ENCODE measurements at places on chromosomes 16 and 17. TPM values are rescaled to one million over a fixed set of nuclear protein-coding genes. Genes with fewer than 3 reads are reported as not detected.

The CDH16 gene
- polyA plus RNA-seq = not detected

The ASGR2 gene
- not detected for polyA plus RNA-seq

The CDH1 gene
- polyA plus RNA-seq = not detected

The FDXR gene
- polyA plus RNA-seq = not detected

DNA sequence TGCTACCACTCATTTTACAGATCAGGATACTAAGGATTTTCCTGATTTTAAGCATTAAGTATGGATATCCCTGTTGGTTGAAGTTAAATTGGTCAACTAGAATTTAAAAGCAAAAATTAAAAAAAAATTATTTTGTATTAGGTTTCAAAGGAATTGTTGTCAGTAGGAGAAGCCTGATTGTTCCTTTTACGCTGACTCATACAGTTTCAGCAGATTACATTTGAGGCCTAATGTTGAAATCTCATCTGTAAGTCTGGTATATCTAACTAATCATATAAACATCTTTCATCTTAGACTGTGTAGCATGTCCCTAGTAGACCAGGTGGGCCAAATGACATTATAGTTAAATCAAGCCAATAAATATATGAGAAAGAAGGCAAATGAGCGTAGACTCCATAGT, 83.5 kb downstream of the FTO start:
- no peaks in the 10 kb centered on the region for H3K27me3 ChIP-seq
- H3K4me1 ChIP-seq = peaks cover 16% of the 10 kb centered on the region
- no peak overlapping the region for H3K27ac ChIP-seq
- no peak overlapping the region for H3K4me3 ChIP-seq
- no peak for DNase-seq

DNA sequence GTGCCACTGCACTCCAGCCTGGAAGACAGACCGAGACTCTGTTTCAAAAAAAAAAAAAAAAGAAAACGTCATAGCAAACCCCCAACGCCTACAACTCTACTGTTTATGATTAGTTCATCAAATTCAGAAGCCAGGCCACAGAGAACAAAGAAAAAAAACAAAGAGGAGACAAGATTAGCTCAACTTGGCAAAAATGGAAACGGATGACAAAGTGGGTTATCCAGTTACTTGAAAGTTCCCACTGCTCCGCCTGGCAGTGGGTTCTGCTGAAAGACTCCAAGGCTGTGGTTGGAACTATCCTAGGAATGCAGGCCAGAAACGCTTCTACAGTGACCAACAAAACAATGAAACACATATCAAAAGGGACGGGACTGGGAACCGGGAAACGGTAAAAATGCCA, 53.1 kb downstream of the MRM3 start:
- H3K4me1 ChIP-seq = no peaks in the 10 kb centered on the region
- DNase-seq = no peak
- H3K27ac ChIP-seq = no peak overlapping the region
- H3K36me3 ChIP-seq = no peaks in the 10 kb centered on the region
- H3K27me3 ChIP-seq = peaks cover 7% of the 10 kb centered on the region

DNA sequence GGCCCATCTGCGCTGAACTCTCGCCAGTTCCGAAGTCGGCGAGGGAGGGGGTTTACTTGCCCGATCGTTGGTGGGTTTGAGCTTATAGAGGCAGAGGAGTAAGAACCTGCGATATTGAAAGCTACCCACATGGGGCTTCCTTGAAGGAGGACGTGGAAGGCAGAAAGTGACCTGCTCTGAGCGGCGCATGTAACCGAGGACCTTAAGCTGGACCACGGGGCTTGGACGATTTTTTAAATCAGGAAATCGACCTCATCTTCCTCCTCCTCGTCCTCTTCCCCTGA, 2.0 kb downstream of the PRAC2 start:
- H3K27me3 ChIP-seq = peaks cover 78% of the 10 kb centered on the region
- H3K36me3 ChIP-seq = peaks cover 6% of the 10 kb centered on the region
- peaks cover 61% of the 10 kb centered on the region for H3K4me1 ChIP-seq
- peak overlapping the region; percentile 74 for H3K27ac ChIP-seq
- no peak for DNase-seq

GRCh38 chr17:6104956-6105648, 34.9 kb downstream of the WSCD1 start:
- DNase-seq = no peak
- peaks cover 26% of the 10 kb centered on the region for H3K27me3 ChIP-seq
- H3K4me1 ChIP-seq = no peaks in the 10 kb centered on the region

DNA sequence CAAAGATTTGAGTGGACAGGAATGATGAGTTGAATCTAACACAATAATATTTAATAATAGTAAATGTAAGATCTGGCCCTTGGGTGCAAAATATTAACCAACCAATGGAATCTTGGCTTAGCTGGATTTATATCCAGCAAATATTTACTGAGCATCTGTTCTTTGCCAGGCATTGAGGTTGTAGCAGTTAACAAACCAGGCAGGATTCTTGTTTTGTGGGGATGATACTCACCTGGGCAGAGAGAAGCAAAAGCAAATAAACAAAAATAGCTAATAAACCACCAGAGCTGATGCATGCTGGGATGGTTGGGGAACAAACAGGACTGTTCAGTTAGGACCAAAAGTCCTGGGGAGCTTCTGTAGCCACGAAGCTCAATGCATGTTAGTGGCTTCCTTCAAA, 84.1 kb upstream of the CDH13 start:
- H3K27ac ChIP-seq = no peak overlapping the region
- H3K36me3 ChIP-seq = no peaks in the 10 kb centered on the region
- H3K27me3 ChIP-seq = peaks cover 4% of the 10 kb centered on the region
- H3K4me3 ChIP-seq = no peak overlapping the region
- no peaks in the 10 kb centered on the region for H3K4me1 ChIP-seq

GRCh38 chr16:20099375-20099774, 25.7 kb upstream of the GPR139 start:
- no peak overlapping the region for H3K4me3 ChIP-seq
- H3K36me3 ChIP-seq = no peaks in the 10 kb centered on the region
- DNase-seq = no peak

DNA sequence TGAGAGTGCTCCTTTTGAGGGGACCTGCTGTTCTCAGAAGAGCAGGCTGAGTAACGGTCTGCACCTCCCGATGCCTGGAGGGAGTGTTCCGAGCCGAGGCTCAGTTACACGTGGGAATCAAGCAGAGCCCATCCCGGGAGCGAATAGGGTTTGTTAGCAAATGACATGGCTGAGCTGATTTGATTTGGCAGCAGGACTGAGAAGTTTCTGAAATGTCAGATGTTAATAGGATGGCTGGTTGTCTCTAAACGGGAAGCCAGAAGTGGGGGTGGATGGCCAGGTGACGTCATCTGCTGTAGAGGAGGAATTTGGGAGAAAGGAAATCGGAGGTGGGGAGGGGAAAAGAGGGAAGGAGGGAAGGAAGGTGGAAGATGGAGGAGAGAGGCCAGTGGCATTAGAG, 128.0 kb downstream of the RAP1GAP2 start:
- no peak overlapping the region for H3K27ac ChIP-seq
- no peak for DNase-seq
- H3K4me1 ChIP-seq = peaks cover 9% of the 10 kb centered on the region
- peaks cover 12% of the 10 kb centered on the region for H3K36me3 ChIP-seq

DNA sequence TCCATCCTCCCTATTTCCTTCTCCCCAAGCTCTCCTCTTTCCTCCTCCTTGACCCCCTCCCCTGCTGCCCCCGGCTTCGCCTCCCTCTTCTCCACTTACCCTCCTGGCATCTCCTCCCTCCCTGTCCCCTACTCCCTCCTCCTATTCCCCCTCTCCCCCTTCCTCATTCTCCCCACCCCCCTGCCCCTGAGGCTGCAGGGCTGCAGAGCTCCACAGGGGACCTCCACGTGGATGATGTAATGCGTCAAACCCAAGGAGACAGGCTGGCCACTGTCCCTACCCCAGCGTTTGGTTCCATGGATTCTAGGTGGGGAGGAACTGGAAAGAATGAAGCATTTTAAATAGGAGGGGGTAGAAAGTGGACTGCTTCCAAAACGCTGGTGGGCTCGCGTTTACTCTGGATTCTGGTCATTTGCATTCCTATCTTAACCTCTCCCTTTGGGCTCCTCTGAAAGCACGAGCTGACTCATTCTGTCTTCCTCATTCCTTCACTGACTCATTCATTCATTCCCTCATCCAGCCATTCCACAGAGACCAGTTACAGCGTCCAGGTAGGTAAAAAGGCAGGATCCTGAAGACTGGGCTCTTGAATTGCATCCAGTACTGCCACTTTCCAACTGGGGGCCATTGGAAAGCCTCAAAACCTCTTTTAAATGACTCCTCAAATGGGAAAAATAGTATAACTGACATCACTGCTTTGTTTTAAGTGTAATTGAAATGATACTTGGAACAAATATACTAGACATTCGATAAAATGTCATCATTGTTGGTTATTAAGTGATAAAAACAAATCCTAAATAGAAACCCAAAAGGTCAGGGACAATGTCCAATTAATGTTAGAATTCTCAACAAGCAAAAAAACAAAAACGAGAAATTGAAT, 943 bp upstream of the COTL1 start:
- DNase-seq = no peak
- peaks cover 74% of the 10 kb centered on the region for H3K4me1 ChIP-seq
- peak overlapping the region; percentile 87 for H3K4me3 ChIP-seq

- no peaks in the 10 kb centered on the region for H3K36me3 ChIP-seq
- DNase-seq = no peak
- no peaks in the 10 kb centered on the region for H3K4me1 ChIP-seq
- no peak overlapping the region for H3K4me3 ChIP-seq
Measured at GRCh38 chr16:82019535-82019934, 8.3 kb upstream of the SDR42E1 start.

DNA sequence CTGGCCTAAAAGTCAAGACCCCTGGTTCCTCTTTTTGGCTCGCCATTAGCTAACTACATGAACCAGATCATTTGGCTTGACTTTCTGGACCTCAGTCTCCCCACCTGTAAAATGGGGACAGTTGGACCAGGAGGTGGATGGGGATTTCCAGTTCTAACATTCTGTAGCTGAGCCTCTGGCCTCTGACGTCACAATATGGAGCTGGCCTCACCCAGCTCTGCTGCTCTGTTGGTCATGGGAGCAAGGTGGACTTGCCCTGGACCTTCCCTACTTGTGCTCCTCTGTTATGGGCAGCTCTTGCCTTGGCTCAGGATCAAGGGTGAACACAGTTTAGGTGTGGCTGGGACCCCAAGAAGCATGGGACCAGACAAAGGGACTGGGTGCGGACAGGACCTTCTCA, 16.5 kb upstream of the KCNH6 start:
- H3K4me1 ChIP-seq = no peaks in the 10 kb centered on the region
- H3K36me3 ChIP-seq = peaks cover 4% of the 10 kb centered on the region
- H3K27me3 ChIP-seq = peaks cover 68% of the 10 kb centered on the region
- no peak for DNase-seq

- DNase-seq = no peak
- no peaks in the 10 kb centered on the region for H3K36me3 ChIP-seq
- no peak overlapping the region for H3K4me3 ChIP-seq
Measured at GRCh38 chr17:6393351-6393952, 41.5 kb downstream of the AIPL1 start.

Data from naive B cell (primary cell).